IMR-90 (cell line): ENCODE measurements at places on chromosomes 5 and 9.

DNA sequence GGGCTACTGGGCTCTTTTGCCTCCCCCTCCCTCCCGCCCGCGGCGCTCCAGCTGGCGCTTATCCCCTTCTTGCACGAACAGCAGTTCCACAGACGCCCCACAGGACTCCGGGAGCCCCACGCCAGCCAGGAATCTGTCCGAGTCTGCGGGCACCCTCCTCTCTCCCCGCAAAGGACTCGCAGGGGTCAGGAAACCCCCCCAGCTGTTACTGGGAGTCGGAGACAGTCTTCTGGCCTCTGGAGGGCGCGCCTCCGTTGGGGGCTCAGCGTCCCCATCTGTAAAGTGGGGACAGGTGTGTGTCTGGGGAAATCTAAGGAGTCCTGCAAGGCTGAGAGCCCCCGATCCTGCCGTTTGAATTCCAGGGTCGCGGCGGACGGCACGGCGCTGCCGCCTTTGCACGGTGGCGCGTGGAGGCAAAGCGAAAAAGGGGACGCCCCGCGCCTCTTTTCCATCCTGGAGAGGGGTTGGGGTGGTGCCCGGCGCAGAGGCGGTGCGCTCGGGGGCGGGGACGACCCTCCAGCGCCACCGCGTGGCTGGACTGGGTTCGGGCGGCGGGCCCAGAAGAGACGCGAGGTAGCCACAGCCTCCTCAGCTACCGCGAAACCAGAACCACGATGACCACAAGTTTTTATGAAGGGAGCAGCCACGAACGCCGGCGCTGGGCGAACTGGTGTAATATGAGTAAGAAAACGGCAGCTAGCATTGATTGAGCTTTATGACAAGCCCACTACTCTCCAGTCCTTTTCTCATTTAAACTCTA lies 2.8 kb upstream of the CCIN start:
- H3K36me3 ChIP-seq, result peaks cover 5% of the 10 kb centered on the region
- H3K27me3 ChIP-seq, result no peaks in the 10 kb centered on the region; the same call in 1 of the 2 replicates
- peaks cover 28% of the 10 kb centered on the region for H3K4me1 ChIP-seq
- peak; percentile 81 for DNase-seq

GRCh38 chr9:6833518-6834192 lies 75.9 kb downstream of the KDM4C start:
- H3K36me3 ChIP-seq, result peaks cover 6% of the 10 kb centered on the region; the same call in 1 of the 2 replicates
- no peak overlapping the region for H3K4me3 ChIP-seq
- H3K27ac ChIP-seq, result no peak overlapping the region
- DNase-seq, result peak; percentile 39
- H3K4me1 ChIP-seq, result no peaks in the 10 kb centered on the region

- peak overlapping the region; percentile 35 for H3K27ac ChIP-seq
- peaks cover 9% of the 10 kb centered on the region for H3K4me1 ChIP-seq
- H3K4me3 ChIP-seq, result peak overlapping the region; percentile 92
- H3K27me3 ChIP-seq, result peaks cover 22% of the 10 kb centered on the region
- peaks cover 14% of the 10 kb centered on the region; the same call in 1 of the 2 replicates for H3K36me3 ChIP-seq
- DNase-seq, result peak; percentile 39
Measured at GRCh38 chr9:136847088-136847825, 2.0 kb upstream of the PHPT1 start.

DNA sequence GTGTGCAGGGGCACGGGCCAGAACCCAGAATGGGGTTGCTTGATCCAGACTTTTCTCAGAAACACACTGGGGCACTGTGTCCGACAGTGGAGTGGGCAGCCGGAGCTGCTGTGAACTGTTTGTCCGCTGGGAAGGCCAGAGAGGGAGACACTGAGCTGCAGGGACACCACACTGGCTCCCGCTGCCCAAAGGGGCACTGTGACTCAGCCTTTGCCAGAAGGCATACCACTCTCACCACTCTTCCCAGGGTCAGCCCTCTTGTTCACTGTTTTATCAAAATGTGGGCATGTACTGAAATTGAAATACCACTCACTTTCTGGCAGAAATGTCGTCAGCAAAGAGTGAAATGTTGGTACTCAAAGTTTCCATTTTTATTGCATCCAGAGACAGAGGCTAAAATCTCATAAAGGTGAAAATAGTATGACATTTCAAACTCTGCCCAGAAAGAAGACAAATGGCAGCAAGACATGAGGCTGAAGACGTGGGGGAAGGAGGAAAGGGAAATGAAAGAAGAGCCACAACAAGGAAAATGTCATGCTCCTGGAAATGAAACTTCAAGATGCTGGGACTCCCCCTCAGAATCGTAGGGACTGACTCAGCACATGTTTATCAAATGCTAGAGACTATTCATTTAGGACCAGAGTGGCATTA lies 4.5 kb upstream of the IL7R start:
- H3K36me3 ChIP-seq, result no peaks in the 10 kb centered on the region
- no peaks in the 10 kb centered on the region for H3K27me3 ChIP-seq

- H3K27ac ChIP-seq, result no peak overlapping the region
- DNase-seq, result no peak
- peaks cover 9% of the 10 kb centered on the region for H3K4me1 ChIP-seq
- no peak overlapping the region for H3K4me3 ChIP-seq
- peaks cover 2% of the 10 kb centered on the region; the same call in 1 of the 2 replicates for H3K27me3 ChIP-seq
Measured at GRCh38 chr9:121592265-121592664, 59.2 kb upstream of the DAB2IP start.
